ENCODE measurements at places on chromosomes 7 and 10.
A peak's percentile ranks its signal among the peaks of the same experiment; 100 is the strongest.

DNA sequence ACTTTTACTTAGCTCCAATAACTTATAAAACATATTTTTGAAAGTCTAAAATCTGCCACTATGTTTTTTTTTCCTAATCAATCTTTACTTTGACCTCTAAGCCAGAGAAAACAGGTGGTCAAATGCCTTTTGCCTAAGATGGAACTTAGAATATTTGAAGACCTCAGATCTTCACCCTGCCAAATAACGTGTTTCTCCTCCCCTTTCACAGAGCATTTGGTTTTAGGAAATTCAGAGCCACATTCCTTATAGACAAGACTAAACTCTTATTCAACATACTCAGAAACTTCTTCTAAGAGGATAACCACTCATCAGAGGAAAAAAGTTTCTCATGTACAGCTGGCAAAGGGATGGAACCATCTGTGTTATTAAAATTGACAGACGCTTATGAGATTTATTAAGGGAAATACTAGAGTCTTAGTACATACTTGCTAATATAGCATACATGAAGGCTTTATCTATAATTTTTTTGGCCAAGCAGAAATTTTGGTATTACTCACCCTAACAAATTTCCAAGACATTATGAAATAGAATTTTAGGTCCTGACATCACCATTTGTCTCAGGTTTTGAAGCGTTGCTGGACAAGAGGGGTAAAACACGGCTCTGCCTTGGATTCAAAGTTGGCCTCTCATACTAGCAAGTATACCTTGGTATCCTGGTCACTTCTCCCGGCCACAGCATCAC is 2.6 kb upstream of the EGFR start:
- no peak for DNase-seq

- DNase-seq = no peak
Measured at GRCh38 chr7:158121441-158122045, 466.1 kb downstream of the PTPRN2 start.

- DNase-seq = no peak
Measured at GRCh38 chr7:106012935-106013439, 49.9 kb downstream of the CDHR3 start.

GRCh38 chr7:96727534-96728088 is 18.0 kb upstream of the SEM1 start:
- DNase-seq = no peak

- DNase-seq = peak; percentile 55
Measured at GRCh38 chr10:119651514-119652360, 557 bp downstream of the BAG3 start.

GRCh38 chr10:126519185-126519584 is 130.9 kb upstream of the ADAM12 start:
- no peak for DNase-seq

- no peak for DNase-seq
Measured at GRCh38 chr10:70698211-70698610, 25.9 kb downstream of the ADAMTS14 start.

DNA sequence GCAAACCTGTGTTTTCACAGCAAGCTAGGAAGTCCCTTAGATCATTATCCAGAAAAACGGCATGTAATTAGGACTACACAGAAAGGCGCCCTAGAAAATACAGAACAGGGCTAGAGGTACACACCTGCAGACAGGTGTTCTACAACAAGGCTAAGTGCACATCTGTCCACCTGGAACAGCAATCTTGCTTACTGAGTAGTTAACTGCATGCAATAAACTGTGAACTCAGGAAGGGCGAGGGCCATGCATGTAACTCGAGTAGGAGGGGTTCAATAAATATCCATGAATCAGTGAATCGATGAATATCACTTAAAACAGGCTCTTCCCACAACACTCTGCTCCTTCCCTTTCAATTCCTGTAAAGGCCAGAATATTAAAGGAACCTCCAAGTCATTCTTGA is 22.0 kb downstream of the FAM171A1 start:
- DNase-seq = no peak

DNA sequence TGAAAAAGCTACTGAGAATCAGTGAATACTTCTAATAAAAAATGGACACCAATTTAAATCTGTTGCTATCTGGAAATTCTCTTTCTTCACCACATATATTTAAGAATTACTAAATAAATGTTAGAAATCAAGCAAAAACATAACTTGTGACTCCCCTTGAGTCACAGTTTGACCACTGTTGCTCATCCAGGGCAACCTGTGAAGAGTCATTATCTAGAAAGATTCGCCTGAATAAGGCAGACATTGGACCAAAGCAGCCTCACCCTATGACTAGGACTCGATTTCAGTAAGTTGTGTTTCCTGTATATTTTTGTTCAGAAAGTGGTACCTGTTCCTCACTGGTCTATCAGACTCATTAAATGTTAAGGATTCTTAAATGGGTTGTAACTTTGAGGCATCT is 572.4 kb downstream of the ATRNL1 start:
- DNase-seq = no peak

GRCh38 chr7:35762781-35763180 is 38.1 kb upstream of the SEPTIN7 start:
- DNase-seq = no peak

DNA sequence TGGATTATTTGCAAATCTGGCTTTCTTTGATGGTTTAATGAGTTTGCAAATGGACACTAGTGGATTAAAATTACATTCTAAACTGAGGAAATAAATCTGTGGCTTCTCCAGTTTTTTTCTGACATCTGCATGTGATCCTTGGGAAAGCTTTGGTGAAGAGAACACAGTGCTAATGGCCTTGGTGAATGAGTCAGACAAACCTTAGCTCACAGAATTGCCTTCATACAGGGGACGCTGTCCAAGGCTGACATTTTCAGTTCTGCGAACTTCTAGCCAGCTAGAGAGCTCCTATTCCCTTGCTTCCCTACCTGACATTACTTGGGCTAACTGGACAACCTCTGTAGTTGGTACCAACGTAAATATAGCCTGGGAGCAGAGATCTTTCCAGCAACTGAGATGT is 21.2 kb downstream of the BMPER start:
- DNase-seq = no peak

DNA sequence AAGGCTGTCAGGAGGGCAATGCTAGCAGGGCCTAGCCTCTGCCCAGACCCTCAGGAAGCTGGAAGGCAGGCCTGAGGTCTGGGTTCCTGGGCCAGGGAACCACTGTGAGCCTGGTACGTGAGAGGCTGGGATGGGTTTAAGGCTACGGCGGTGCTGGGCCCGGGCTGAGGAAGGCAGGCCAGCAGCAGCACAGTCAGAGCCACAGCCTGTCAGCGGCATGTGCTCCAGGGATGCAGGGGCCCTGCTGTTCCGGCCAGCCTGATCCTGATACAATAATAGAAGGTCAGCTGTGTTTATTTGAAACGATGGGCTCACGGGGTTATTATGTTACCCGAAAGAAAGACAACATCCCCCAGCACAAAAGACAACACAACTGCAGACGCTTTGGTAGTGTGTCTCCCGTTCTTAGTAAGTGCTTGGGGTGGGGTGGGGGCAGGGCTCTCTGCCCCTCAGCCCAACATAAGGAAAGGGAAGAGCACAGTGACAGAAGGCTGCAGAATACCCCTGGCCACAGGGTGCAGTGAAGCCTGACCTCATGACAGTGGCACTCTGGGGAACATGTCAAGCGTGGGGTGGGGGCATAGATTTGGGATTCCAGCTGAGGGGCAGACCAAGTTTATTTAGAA is 95.0 kb downstream of the COL13A1 start:
- no peak for DNase-seq

- DNase-seq = no peak
Measured at GRCh38 chr10:10824591-10825148, 193.0 kb upstream of the CELF2 start.

DNA sequence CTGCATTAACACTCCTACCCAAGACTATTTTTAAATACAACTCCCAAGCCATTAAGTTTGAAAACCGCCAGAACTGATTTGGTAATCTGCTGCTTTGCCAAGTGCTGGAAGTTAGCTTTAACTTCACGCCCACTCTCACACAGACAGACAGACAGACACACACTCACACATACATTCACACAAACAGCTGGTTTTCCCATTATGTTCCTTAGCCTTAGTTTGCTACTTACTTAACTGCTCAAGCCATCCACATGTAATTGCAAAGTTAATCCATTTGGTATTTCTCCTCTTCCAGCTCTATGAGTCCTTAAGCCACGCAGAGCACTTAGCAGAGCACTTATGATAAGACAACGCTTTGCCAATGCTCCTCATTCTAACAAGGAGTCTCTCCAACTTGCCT is 8.3 kb downstream of the COBL start:
- no peak for DNase-seq

GRCh38 chr10:121368347-121369025 is 229.8 kb downstream of the FGFR2 start:
- DNase-seq = no peak

- DNase-seq = no peak
Measured at GRCh38 chr10:101781655-101781983, 1.6 kb downstream of the NPM3 start.

- no peak for DNase-seq
Measured at GRCh38 chr7:128151635-128152034, 89.4 kb upstream of the LEP start.

DNA sequence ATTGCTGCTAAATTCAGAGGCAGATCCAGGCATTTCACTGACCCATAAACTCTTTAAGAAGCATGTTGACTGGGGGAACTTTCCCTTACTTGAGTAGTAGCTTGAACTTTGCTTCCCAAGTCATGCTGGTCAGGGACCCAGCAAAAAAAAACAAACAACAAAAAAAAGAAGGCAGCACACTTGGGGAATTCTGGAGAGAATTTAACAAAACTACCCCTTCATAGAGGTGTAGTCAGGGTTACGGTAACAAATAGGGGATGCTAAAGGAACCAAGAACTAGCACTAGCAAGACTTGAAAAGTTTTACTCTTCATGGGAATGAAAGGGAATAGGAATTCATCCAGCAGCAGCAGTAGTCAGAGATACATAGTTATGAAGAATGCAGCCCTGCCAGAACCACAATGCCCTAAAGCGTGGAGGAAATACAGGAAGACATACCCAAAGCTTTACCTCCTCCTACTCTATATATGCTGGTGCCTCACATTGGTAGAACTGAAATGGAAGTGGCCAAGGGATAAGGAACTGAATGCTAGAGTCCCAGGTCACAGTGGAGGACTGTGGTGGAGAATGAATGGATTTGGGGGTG is 67.3 kb downstream of the PHYHIPL start:
- DNase-seq = no peak

DNA sequence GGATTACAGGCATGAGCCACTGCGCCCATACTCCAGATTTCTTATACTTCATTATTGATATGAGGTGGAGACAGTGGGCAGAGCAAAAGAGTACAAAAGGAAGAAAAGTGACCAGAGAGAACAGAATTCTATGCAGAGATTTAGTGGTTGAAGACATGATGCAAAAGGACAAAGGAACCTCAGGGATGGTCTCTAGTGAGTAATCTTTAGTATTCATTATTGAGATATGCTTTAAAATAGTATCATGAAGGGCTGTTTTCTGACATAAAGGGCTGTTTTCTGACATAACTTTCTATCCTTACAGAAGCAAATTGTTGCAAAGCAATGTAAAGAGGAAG is 81.2 kb upstream of the OIT3 start:
- no peak for DNase-seq

GRCh38 chr7:54961391-54961790 is 57.4 kb upstream of the EGFR start:
- no peak for DNase-seq

DNA sequence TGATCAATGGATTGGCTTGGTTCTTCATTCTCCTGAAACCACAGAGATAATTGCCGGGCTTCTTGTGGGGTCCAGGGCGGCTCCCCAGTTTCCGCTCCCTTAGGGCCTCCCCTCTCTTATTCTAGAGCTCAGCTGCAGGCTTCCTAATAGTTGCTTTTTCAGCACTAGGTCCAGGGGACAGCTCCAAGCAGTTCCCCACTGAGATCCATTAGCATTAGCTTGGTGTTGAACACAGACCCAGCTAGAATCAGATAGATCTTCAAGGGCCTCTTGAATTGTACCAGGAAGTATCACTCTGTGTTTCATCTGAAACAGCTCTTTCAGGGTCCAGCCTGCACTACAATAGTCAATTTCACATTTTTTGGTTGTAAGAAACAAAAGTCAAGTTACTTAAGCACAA is 238.7 kb downstream of the SEC23IP start:
- peak; percentile 84 for DNase-seq

- no peak for DNase-seq
Measured at GRCh38 chr7:98557538-98558031, 59.5 kb upstream of the NPTX2 start.

DNA sequence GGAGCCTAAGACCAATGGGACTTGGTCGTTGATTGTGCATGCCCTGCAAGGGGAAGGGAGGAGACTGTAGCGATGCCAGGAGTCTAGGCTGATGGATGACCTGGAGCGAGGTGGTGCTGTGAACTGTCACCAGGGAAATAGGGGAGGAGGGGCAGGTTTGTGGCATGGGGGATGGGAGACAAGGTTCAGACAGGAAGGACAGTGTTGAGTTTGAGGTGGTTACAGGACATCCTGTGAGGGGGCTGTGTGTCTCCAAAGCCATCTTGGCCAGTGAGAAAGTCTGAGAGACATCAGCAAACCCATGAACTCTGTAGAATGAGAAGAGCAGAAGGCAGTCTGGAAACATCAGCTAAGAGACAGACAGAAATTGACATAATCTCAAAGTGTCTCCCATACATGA is 38.5 kb upstream of the KDM7A start:
- no peak for DNase-seq

DNA sequence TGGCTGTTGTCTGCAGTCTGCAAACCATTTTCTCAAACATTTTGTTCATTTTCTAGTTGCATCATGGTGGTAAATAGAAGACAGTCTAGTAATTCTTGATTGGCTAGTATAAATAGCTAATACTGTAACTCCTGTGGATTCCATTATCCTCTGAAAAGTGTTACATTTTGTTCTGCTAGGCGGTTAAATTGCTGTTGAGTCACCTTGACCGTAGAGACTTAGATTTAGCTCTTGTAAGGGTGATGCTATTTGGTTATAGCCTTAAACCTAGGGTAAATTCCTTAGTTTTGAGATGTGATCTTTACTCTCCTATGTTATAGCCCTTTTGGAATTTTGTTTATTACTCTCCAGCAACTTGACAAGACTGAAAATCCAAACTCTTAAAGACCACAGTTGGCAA is 58.8 kb downstream of the SHOC2 start:
- DNase-seq = no peak

- DNase-seq = no peak
Measured at GRCh38 chr10:11605807-11606408, 5.5 kb downstream of the USP6NL start.
